ENCODE measurements at places on chromosomes 5 and 9. TPM values are rescaled to one million over a fixed set of nuclear protein-coding genes. Genes with fewer than 3 reads are reported as not detected.

DNA sequence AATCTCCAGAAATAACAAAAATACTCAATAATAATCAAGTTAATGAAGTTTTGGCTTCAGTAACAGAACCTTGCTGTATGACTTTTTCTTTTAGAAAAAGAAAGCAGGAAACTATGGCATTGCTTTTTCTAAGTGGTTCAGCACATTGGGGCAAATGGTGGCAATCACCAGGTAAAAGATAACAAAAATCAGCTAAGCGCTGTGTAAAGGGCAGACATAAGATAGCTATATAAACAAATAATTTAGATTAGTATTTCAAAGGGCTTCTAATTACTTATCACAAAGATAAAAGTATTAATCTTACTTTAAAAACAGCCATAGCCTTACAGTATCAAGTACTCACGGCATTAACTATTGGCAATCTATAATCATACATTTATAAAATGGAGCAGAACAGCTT, 10.0 kb downstream of the TMEM161B start:
- H3K4me1 ChIP-seq: peaks cover 5% of the 10 kb centered on the region
- H3K4me3 ChIP-seq: no peak overlapping the region
- no peaks in the 10 kb centered on the region for H3K27me3 ChIP-seq
- H3K27ac ChIP-seq: no peak overlapping the region
- peaks cover 29% of the 10 kb centered on the region for H3K36me3 ChIP-seq

PKD2L2 gene
- total RNA-seq: not detected

DNA sequence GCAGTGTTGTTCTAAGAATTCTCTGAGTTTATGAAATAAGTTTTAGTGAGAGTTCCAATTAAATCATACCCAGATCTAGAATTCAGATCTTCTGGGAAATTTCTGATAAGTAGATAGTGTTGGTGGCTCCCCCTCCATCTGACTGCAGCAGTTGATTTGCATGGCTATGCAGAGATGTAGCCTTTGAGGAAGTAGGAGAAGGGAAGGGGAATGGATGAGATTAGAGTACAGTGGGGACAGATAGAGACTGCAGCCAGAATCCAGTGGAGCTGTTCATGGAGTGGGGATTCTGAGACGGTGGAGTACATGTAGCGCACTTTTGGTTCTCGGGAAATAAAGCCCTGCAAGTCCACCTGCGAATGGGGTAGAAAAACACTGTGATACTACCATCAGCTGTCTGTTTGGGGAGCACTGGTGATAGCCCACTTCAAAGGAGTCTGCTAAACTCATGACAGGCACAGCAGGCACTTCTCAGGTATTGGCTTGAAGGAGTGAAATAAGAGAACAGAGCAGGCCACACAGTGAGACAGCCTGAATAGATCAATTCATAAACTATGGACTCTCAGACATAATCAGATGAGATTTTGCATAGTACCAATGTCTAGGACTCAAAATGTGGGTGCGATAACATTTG, 96.8 kb downstream of the ALDH1A1 start:
- H3K4me1 ChIP-seq: no peaks in the 10 kb centered on the region
- H3K4me3 ChIP-seq: no peak overlapping the region
- H3K27me3 ChIP-seq: no peaks in the 10 kb centered on the region
- no peak for DNase-seq

SLC6A19 gene
- not detected for total RNA-seq

DNA sequence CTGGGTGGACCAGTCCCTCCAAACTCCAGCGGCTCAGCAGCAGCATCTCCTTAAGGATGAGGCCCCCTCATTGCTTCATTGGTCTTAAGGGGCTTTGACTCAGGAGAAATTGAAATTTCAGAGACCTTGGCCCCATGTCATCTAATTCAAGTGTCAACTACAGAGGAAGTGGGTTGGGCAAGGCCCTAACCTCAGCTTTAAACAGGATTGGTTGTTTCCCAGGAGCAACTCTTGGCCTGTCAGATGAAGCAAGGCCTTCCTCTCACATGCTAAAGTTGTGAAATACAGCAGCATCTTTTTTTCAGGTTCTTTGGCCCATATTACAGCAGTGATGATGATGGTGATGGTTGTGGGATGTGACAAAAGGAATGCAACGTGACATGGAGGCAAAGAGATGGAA, 348.3 kb downstream of the ICE1 start:
- no peak overlapping the region for H3K4me3 ChIP-seq
- H3K27ac ChIP-seq: no peak overlapping the region
- H3K36me3 ChIP-seq: no peaks in the 10 kb centered on the region
- H3K27me3 ChIP-seq: peaks cover 2% of the 10 kb centered on the region
- peaks cover 2% of the 10 kb centered on the region for H3K4me1 ChIP-seq
- DNase-seq: no peak

Measured in activated naive CD8-positive, alpha-beta T cell treated with anti-CD3 and anti-CD28 coated beads, Interleukin-2, amount 10 ng/mL, durations not matched to agents 7 days and 5 days (primary cell).